Glutamatergic neuron (in vitro differentiated cells): ENCODE measurements at places on chromosomes 6 and 20. TPM values are rescaled to one million over a fixed set of nuclear protein-coding genes. Genes with fewer than 3 reads are reported as not detected.

GRCh38 chr6:141421378-141421777 lies 711.3 kb upstream of the GJE1 start:
- no peak for DNase-seq

GRCh38 chr6:33977606-33978411 lies 168.1 kb downstream of the GRM4 start:
- no peak for DNase-seq

The OPN5 gene
- not detected for total RNA-seq

The DPPA5 gene
- total RNA-seq, result not detected

The BFSP1 gene
- total RNA-seq, result 0.69 TPM

DNA sequence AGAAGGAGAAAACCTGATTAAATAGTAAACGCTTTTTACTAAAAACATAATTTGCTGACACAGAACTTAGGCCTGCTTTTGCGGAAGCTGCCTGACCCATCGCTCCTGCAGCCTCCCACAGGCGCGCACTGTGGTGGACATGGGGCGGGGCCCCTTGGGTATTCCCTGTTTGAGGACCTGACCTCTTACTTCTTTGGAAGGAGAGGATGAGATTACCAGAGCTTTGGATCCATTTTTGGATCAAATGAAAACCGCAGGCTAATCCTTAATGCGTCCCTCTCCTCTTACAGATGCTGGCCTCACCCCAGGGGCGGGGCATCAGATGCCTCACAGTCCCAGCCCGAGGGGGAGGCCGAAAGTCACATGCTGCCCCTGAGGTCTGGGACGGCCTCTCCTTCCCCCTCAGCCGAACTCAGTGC lies 151.0 kb downstream of the SCML4 start:
- no peak for DNase-seq

The SAYSD1 gene
- 18.4 TPM for total RNA-seq

DNA sequence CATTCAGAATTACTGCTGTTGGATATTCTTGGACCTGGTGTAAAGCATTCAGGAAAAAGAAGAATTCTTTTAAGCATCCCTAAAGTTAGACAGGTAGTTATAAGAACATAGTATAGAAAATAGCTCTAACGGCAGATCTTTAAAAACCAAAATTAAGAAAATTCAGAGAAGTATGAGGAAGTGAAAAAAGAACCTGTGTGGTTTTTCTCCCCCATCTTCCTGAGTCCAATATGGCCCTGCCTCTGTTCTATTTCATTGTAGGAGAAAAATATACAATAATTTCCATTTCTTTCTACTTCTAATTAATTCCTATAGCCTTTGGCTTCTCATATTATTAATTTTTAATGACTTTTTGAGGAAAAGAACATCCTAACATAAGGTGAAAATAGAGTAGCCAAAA lies 47.1 kb downstream of the FHL5 start:
- no peak for DNase-seq

GRCh38 chr20:53468587-53468986 lies 125.1 kb downstream of the ZNF217 start:
- no peak for DNase-seq

DNA sequence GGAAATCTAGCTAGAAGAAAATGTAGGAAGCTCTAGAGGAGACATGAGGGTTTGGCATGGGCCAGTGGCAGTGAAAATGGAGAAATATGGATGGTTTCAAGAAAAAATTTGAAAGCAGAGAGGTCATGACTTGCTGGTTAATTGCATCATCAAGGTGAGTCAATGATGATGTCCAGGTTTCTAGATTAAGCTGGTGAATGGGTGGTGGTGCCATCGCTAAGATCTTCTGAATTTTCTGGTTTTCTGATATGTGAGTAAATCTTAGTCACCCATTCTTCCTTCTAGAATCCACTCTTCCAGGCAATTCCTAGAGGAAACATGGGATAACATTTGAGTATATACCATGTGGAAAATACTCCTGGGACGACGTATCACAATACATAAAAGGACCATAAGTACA lies 25.0 kb downstream of the SH3BGRL2 start:
- DNase-seq, result no peak

The SCUBE3 gene
- 0.25 TPM for total RNA-seq

DNA sequence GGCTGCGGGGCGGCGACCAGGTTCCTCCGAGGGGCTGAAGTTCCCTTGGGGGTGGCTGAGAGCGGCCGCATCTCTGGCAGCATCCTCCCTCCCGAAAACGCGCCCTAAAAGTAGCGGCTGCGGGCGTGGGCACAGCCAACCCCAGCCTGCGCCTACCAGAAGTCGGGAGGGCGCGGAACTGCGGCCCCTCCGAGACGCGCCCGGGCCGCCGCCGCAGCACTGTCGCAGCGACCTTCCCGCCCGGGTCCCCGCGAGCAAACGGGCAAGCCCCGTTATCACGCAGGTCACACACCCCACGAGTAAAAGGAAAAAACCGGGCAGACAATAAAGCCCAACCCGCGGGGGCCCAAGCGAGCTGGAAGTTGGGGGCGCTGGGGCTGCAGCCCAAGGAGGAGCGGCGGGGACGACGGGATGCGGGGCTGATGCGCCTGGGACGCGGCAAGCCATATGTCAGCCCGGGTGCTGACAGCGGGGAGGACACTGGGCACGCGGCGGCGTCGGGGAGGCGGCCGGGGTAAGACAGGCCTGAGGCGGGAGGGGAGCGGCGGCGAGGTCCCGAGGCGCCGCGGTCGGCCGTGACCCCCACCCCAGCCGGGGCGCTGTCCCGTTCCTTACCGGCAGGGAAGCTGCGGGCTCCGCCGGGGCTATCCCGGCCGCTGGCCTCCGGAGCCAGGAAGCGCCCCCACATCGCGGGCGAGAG lies 659 bp downstream of the CEP85L start:
- DNase-seq, result peak; percentile 79

The SNRPB gene
- total RNA-seq, result 114 TPM

- no peak for DNase-seq
Observed at GRCh38 chr6:155883741-155884140, 428.1 kb upstream of the NOX3 start.

- no peak for DNase-seq
Observed at GRCh38 chr6:22732176-22732970, 163.0 kb downstream of the HDGFL1 start.

GRCh38 chr6:86869500-86869899 lies 67.8 kb upstream of the HTR1E start:
- DNase-seq, result no peak

GRCh38 chr6:100057941-100058340 lies 63.9 kb upstream of the MCHR2 start:
- DNase-seq, result no peak

DNA sequence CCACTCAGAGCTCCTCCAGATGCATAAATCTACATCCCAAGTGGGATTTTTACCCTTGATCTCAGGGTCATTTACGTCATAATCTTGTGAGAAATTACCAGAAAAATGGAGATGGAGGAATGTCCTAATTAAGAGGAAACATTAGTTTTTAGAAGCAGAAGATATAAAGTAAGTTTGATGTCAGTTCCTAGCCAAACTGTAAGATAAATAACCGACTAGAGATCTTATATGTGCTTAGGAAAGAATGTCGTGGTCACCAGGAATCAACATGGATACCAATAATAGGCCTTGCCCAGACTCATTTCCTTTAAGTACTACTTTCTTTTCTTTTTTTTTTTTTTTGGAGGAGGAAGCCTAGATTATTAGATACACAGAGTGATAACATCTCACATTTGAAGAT lies 186.9 kb downstream of the UTRN start:
- no peak for DNase-seq

GRCh38 chr6:69489970-69490369 lies 306.8 kb downstream of the LMBRD1 start:
- no peak for DNase-seq

The ECT2L gene
- 2.7 TPM for total RNA-seq

DNA sequence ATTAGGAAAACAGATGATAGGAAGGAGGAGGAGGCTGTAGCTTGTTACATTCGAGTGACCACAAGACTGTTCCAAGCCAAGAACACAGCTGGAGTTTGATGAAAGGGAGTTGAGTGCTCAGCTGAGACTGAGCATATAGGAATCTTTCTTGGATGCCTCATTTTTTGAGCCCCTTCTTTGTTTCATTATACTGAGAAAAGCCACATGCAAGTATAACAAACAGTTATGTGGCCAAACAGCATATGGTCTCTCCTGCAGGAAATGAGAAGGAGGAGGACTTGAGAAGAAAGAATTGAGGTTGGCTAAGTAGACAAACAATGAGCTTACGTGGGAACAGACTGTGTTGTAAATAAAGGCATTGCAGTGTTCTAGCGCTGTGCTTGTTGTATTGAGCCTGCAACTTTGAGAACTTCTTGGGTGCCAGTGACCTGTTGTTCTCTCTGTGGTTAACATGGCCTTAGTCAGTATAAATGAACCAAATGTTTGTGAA lies 78.3 kb downstream of the AKAP7 start:
- DNase-seq, result no peak

- DNase-seq, result no peak
Observed at GRCh38 chr6:139580592-139581484, 206.4 kb upstream of the CITED2 start.

The OOEP gene
- not detected for total RNA-seq

DNA sequence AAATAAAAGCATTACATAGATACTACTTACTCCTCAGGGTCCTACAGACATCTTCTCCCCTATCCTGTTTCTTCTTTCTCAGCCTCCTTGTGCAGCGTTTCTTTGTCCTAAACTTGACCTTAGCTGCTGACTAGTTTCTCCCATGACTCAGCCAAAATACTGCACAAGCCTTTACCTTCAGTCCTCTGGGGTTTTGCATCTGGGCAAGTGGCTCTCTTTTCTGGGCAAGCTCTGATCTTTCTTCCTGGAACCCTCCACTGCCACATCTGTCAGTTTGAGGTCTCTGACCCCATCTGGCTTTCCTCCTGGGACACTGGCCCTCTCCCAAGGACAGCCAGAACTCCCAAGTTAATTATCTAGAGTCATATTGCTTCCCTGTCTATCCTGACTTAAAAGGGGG lies 838.4 kb downstream of the DHX35 start:
- no peak for DNase-seq

The NHLRC1 gene
- total RNA-seq, result 0.17 TPM

GRCh38 chr20:64180673-64181072 lies 16.4 kb downstream of the MYT1 start:
- DNase-seq, result no peak

DNA sequence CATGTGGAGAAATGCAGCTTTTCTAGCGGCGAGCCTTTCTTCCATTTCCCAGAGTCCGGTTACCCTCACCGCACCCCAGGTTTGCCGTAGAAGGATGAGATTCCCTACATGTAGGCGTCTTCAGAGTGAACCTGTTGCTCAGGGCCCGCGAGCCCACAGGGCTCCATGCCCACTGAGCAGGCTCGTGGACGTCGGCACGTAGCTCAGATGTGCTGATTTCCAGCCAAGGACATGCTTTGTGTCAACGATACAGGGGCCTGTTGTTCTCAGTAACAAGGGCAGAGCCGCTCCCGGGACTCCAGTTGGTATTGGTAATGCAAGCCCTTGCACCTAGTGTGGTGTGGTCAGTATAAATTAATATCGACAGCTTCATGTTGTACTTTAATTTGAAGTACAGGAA lies 159.6 kb downstream of the MTHFD1L start:
- DNase-seq, result no peak

DNA sequence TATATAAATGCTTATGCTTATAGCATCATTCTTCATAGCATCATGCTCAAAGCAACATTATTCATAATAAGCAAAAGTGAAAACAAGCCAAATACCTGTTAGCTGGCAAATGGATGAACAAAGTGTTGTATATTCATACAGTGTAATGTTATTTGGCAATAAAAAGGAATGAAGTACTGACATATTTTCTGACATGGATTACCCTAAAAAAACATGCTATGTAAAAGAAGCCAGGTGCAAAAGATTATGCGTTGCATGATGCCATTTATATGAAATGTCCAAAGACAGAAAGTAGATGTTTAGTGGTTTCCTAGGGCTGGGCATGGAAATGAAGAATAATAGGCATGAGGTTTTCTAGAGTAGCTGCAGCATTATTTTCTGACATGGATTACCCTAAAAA lies 77.1 kb downstream of the GFRA4 start:
- DNase-seq, result no peak

The DUSP15 gene
- 19.3 TPM for total RNA-seq

- no peak for DNase-seq
Observed at GRCh38 chr6:20850686-20851416, 316.6 kb downstream of the CDKAL1 start.

GRCh38 chr20:16064989-16065707 lies 508.1 kb downstream of the KIF16B start:
- DNase-seq, result no peak

The CD93 gene
- not detected for total RNA-seq

The CARMIL1 gene
- total RNA-seq, result 4.8 TPM

GRCh38 chr20:51930775-51931174 lies 128.5 kb upstream of the SALL4 start:
- no peak for DNase-seq

GRCh38 chr6:51684603-51685002 lies 402.8 kb downstream of the PKHD1 start:
- DNase-seq, result no peak

GRCh38 chr6:53702316-53702715 lies 36.8 kb upstream of the KLHL31 start:
- DNase-seq, result no peak

DNA sequence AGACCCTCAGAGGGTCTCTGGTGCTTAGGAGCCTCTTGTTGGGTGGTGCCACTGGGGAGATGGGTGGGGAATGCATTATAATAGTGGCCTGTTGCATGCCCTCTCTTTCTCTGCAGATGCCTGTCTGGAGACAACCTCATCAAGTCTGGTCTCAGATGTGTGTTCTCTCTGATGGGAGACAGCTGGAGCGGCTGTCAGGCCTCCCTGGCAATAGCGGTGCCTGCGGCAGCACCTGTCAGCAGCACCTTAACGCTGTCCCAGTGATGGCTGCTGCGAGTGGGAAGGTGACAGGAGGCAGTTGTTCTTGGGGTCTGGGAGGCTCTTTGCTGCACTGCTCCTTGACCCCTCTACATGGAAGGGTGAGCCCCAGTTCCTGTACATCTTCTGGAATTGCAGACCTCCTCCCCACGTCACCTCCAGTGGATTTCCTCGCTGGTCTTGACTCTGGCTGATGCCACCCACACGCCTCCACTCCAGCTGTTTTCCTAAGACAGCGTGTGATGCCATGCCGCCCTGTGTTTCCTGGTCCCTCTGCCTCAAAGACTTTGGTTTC lies 63.3 kb upstream of the BLCAP start:
- DNase-seq, result no peak

The BHLHE23 gene
- 23.9 TPM for total RNA-seq

- peak; percentile 74 for DNase-seq
Observed at GRCh38 chr20:46520976-46521579, 7.7 kb upstream of the ZNF334 start.

The HRH3 gene
- total RNA-seq, result 13.7 TPM

The MYH7B gene
- total RNA-seq, result 1.5 TPM

GRCh38 chr20:34872622-34873224 lies at the start of gene GGT7:
TSS of gene GGT7 (minus strand) at chr20:34872856. CDS start at chr20:34872815, 41 bp downstream.
- DNase-seq, result peak; percentile 94

GRCh38 chr20:17822039-17822438 lies 122.3 kb downstream of the BANF2 start:
- no peak for DNase-seq
